ENCODE measurements at places on chromosomes 2 and 18.

- no peak for DNase-seq
Measured at GRCh38 chr2:215969131-215969841, 44.1 kb downstream of the MREG start.

DNA sequence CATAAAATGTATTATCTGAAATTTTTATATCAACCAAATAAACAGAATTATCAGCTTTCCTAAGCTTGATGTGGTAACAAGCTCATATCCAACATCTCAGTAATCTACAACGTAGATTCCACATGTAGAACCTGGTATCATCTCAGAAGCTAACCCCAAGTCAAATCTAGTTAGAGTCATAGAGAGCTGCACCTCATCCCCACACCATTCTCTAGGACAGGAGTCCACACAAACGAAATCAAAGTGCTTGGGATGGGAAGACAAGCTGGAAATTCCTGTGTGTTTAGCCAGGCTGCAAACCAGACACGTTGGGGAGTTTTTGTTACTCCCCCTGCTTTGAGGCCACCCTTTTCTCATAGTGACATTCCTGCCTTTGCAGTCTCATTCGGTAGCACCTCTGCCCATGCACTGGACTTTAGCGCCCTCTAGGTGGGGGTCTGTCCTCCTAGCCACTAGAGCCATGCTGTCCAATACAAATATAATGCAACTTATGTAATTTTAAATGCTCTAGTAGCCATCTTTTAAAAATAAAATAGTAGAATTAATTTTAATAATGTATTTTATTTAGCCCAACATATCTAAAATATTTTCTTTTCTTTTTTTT, 28.1 kb upstream of the SATB2 start:
- peak; percentile 67 for DNase-seq

DNA sequence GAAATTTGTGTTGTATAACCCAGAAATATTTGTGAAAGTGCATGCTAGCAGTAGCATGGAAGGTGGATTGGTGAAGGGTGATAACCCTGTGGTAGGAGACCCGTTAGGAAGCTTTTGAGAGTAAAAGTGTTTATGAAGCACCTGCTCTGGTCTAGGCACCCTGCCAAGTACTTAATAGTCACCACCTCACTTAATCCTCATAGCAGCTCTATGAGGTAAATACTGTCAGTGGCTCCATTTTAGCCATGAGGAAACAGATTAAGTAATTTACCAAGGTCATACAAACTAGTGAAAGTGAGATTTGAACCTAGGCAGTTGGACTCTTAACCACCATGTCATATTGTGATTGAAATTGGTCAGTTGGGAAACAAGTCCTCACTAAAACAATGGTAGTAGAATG, 66.8 kb downstream of the TET3 start:
- no peak for DNase-seq

DNA sequence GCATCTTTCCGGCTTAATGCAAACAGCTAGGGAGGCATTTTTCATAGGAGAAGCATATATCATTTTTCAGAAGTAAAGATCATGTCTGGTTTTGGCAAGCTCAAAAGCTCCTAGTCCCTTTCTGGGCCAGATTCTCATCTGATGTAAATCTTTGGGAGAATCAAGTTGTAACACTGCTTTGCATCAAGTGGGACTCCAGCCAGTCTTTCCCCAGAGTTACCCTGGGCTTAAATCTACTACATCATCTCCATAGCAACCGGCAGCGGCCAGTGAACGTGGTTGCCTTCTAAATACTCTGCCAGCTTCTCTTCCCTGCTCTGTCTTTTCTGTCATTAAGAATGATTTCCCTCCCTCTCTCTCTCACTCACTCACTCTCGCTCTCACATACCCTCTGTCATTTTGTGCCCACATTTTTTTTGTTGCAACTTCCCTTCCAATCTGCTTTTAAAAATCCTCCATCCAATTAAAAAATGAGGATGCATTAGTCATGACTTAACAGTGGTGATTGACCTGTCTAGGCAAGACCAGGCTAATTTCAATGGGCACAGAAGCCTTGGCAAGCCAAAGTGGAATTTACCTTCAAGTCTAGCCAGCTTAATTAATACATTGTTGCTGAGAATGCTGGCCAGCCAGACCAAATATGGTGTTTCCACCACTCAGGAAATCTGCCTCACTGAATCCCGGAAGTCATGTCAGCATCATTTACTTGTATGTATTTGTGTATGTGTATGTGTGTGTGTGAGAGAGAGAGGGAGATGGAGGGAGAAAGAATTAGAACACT, 93.0 kb downstream of the NRP2 start:
- DNase-seq: peak; percentile 83

GRCh38 chr2:197821550-197822289, 17.3 kb downstream of the PLCL1 start:
- no peak for DNase-seq

DNA sequence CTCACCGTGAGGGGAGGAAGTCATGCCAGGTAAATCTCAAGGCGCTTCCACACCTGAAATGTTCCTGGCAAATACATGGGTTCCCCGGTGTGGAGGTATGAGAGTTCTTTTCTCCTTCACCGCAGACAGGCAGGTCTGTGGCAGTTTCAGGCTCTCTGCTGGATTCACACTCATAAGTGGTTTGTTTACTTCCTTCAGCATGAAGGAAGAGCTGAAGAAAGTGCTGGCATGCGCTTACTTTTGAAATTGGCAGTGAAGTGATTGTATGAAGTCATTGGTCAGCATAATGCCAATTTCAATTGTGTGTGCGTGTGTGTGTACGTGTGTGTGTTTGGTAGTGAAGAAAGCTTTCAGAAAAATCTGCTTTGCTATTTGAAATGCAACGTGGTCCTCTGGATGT, 43.4 kb downstream of the RNF144A start:
- peak; percentile 63 for DNase-seq

DNA sequence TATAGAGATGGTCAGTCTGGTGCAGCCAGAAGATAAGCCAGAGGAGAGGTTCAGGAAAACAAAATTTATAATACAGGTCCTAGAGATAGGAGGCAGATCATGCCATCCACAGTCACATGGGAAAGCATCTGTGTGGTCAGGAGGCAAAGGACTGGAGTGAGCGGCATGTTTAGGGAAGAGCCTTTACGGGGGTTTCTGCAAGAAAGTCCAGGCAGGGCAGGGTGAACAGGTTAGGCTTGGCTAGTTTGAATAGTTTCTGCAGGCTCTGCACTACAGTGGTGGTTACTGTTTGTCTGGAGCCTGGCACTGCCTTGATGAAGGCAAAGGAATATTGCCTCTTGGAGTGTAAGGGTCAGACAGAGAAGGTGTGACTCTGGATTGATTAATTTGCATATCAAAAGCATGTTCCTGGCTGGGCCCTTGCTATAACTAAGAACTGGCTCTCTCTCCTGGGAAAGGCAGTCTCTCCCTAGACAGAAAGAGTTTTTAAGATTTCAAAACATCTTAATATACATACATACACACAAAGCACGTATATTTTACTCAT, 1034.7 kb upstream of the CHAC2 start:
- no peak for DNase-seq

Measured in lung (tissue), 17 donors.